Stimulated activated CD4-positive, alpha-beta T cell treated with anti-CD3 and anti-CD28 coated beads, Interleukin-12 subunit alpha, Interleukin-12 subunit beta, amount 100 ng/mL, for 48 hours (primary cell): ENCODE measurements at places on chromosomes 7 and 10.

DNA sequence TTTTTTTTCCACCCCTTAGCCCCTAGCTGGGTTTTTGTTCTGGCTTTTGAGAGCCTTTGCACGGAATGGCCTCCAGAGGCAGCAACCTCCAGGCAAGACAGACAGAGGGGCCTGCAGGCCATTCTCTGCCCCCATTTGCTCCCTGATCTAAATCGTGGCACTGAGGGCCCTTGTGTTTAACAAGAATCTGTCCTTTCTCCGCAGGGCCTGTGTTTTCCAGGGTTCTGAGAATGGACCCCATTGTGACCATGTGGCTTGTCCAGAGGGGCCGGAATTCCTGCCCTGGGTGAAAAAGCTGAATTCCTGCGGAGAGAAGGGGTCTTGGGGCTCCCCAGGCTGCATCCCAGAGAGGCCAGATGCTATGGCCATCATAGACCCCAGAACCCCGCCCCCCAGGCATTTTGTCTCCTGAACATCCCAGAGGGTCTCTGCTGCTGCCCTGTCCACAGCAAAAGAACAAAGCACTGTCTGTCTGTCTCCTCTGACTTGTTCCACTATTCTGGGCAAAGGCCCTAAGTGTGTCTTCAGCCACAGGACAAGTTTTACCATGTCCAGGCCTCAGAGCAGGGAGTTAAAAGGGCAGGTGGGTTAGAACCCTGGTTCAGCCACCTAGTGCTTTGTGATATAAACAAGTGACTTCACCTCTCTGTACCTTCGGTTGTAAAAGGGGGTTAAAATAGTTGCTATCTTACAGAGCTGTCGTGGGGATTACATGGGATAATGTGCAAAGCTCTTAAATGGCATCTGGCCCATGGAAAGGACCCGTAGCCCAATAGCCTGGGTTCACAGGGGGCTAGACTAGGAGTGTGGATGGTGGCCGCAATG, 155.6 kb downstream of the SH3PXD2A start:
- DNase-seq = no peak

DNA sequence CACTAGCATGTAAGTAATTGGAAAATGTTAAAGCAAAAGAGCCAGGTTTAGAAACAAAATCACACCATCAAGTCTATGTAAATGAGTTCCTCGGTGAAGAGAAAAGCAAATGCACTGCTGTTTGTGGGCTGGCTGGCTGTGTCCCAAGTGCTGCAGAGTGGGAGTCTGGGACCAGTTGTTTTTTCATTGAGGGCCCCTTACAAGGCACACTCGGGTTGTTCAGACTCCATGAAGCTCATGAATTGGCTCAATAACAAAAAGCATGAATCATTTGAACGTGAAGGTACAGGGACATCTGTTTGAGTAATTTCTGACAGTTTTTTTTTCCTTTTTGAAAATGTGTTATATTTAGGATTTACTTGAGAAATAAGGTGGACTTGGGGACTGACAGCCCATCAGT, 28.0 kb downstream of the GRK5 start:
- no peak for DNase-seq

DNA sequence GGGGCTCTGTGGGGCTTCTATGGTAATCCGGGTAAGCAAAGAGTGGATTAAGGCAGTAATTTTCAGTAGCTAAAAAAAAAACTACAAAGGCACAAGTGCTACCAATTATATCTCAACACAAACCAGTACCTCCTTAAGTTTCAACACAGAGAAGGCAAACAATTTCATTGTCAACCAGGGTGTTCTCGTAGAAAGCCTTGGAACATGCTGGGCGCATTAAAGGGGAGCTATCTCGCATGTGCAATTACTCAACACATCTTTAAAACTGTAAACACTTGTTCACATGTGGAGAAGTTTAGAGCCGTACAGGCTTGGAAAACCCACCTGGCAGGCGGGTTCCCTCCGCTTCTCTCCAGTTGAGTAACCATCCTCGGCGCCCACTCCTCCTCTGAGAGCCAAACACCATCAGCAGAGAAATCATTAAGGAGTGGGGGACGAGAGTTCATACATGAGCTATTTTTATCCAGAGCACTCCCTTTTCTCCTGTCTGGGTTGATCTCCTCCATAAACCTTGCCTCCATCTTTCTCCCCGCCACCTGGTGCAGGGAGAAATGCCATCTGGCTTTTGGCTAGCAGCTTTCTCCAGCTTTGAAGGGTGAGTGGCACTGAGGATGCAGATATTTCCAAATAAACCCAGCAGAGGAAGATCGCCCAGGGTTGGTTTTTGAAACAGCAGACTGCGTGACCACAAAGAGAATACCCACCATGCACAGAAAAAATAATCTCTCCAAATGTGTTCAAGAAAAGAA, 287.1 kb downstream of the WDR11 start:
- no peak for DNase-seq

- DNase-seq = no peak
Observed at GRCh38 chr7:7673240-7673550, 32.6 kb downstream of the UMAD1 start.

- DNase-seq = no peak
Observed at GRCh38 chr7:38147005-38147404, 31.0 kb upstream of the STARD3NL start.

GRCh38 chr10:102596506-102596971, 47.7 kb upstream of the TRIM8 start:
- no peak for DNase-seq

GRCh38 chr7:102875700-102876295, 37.0 kb upstream of the LRRC17 start:
- peak; percentile 27 for DNase-seq

DNA sequence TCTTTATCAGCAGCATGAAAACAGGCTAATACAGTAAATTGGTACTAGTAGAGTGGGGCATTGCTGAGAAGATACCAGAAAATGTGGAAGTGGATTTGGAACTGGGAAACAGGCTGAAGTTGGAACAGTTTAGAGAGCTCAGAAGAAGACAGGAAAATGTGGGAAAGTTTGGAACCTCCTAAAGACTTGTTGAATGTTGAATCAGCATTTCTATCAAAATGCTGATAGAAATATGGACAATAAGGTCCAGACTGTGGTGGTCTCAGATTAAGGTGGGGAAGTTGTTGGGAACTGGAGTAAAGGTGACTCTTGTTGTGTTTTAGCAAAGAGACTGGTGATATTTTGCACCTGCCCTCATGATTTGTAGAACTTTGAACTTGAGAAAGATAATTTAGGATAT, 231.2 kb upstream of the KCND2 start:
- no peak for DNase-seq

GRCh38 chr7:12211711-12212485, 804 bp downstream of the TMEM106B start:
- DNase-seq = no peak

GRCh38 chr7:44750424-44750823, 1.8 kb downstream of the ZMIZ2 start:
- no peak for DNase-seq

GRCh38 chr10:49552277-49552676, 13.4 kb upstream of the ERCC6 start:
- no peak for DNase-seq

DNA sequence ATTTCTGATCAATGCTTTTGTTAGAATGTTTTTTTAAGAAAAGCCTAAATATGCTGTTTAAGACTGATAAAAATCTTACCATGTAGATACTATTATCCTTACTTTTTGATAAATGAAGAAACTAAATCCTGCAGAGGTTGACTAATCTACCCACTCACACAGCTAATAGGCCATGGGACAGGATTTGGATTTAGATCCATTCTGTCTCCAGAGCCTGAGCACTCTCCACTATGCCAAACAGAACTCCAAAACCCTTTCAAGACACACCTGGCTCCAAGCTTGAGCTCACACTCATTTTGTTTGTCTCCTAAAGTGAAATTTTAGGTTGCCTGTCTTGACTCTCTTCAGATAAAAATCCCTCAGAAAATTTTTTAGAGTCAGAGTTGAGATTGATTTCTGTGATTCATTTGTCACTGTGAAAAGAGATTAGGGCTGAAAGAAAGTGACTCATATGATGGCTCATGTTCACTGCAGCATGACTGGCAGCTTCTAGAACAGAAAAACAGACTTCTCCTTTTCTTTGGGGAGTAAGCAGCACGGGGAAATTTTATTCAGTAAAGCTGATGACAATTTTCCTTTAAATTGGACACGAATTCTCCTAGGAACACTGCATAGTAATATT, 132.3 kb upstream of the POT1 start:
- DNase-seq = no peak

GRCh38 chr7:2698581-2699288, 10.7 kb downstream of the AMZ1 start:
- DNase-seq = no peak

- no peak for DNase-seq
Observed at GRCh38 chr7:20287317-20287716, 43.4 kb upstream of the ITGB8 start.

DNA sequence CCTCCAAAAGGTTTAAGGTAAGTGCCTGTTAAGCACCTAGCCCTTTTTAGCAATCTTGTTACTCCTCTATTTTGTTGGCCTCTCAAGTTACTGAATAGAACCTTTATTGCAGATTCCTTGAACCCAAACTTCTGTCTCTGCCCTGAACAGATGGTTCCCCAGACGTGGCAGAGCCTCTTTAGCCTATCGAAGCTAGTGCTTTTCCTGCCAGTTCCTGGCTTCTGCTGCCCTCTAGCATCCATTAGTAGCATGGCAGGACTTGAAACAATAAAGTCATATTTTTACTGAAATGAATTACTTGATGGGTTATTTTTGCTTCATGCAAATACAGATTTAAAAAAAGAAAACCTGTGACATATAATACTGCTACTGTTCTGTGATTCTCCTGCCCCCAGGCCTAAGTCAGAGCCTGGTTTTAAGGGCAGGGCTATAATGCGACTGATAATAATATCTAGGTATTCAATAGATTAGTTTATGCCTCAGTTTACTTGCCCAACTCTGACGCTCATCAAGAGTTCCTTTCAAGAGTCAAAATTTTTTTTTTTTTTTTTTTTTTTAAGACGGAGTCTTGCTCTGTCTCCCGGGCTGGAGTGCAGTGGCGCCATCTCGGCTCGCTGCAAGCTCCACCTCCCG, 84.3 kb upstream of the PHF14 start:
- DNase-seq = peak; percentile 15

GRCh38 chr10:35607475-35608327, 2.6 kb downstream of the GJD4 start:
- no peak for DNase-seq

DNA sequence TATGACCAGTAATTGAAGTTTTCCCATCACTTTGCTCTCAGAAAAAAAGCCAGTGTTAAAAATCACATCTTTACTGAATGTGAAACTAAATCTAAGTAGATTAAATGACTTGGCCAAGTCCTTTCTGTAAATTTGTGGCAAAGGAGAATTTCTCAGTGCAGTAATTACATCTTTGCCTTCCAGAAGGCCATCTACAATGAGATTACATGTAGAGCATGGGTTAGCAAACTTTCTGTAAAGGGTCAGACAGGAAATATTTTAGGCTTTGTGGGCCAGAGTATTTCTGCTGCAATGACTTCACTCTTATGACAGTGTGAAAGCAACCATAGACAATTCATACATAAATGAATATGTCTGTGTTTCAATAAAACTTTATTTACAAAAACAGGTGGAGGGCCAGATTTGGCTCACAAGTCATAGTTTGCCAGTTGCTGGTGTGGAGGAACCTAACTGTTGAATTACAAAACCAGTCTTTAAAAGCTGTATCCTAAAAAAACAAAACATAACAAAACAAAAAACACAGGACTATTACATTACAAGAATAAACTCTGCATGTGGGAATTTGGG, 191.0 kb downstream of the TAX1BP1 start:
- DNase-seq = no peak

GRCh38 chr10:15879058-15879457, 18.8 kb upstream of the MINDY3 start:
- DNase-seq = no peak

- no peak for DNase-seq
Observed at GRCh38 chr7:102841290-102841689, 71.5 kb upstream of the LRRC17 start.

GRCh38 chr7:13770305-13770704, 219.2 kb downstream of the ETV1 start:
- no peak for DNase-seq

DNA sequence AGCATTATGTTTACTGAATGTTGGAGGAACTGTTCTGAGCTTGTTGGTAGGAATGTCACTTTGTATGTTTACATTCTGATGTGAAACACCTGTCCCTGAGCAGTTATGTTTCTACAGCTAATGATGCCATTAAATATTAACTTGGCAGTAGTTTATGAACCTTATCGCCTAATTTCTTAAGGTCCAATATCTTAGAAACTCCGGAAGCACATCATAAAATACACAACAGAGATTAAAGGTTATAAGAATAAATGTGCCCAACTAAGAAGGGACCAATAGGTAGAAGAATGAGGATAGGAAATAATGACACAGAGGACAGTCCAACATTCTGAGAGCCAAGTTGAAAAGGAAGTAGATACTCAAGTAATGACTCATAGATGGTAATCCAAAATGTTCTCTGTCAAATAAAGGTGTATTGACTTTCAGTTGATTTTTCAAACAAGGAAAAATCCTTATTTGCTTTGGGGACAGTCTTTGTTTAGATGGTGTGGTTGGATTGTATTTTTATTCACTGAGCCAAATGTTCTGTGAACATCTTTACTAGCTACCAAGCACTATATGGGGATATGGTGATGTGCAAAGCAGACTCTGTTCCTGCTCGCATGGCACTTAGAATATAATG, 31.9 kb downstream of the LCOR start:
- DNase-seq = no peak

DNA sequence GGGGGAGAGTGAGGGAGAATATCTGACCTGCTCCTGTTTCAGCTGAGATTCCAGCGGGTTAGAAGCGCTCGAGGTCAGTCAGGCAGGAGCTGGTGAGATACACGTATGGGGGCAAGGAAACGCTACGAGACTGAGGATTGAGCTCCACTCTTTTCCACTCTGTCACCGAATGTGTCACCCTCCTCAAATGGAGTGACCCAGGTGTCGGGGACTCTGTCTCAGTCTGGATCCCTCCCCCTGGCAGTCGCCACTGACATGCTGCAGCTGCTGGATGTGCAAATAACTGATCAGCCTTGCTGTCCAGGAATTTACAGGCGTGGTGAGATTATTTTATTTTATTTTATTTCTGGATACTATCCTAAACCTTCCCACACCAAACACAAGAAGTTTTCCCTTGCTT, 100.9 kb upstream of the DPP6 start:
- no peak for DNase-seq

- DNase-seq = no peak
Observed at GRCh38 chr10:46053534-46054434, 7.7 kb upstream of the MSMB start.

DNA sequence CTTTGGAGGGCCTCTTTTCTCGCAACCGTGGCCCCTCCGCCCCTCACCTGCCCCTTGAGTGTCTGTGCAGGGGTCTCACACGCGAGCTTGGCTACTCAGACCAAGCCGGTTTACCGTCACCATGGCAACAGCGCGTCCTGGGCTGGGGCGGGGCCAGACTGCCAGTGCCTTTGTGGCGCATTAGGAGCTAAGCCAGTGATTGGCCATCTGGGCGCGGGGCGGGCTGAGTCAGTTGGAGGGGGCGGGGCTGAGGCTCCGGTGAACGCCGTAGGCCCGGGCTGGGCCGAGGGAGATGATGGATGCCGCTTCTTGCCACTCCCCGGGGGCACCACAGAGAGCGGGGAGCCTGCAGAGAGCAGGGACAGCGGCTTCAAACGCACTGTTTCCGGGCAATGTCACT, 48.7 kb upstream of the FXYD4 start:
- DNase-seq = peak; percentile 81

GRCh38 chr10:78148961-78149612, 115.4 kb downstream of the RPS24 start:
- DNase-seq = no peak
